Stimulated activated CD4-positive, alpha-beta T cell treated with anti-CD3 and anti-CD28 coated beads, TNF-alpha, amount 100 ng/mL, for 24 hours (primary cell): ENCODE measurements at places on chromosomes 5 and 9.

- DNase-seq, result no peak
These were observed 9.1 kb downstream of the PTGES2 start for GRCh38 chr9:128118472-128118857.

- no peak for DNase-seq
These were observed 45.6 kb downstream of the FOXI1 start for GRCh38 chr5:170151097-170151831.

GRCh38 chr5:61598126-61598525 is 266.1 kb downstream of the ZSWIM6 start:
- no peak for DNase-seq

DNA sequence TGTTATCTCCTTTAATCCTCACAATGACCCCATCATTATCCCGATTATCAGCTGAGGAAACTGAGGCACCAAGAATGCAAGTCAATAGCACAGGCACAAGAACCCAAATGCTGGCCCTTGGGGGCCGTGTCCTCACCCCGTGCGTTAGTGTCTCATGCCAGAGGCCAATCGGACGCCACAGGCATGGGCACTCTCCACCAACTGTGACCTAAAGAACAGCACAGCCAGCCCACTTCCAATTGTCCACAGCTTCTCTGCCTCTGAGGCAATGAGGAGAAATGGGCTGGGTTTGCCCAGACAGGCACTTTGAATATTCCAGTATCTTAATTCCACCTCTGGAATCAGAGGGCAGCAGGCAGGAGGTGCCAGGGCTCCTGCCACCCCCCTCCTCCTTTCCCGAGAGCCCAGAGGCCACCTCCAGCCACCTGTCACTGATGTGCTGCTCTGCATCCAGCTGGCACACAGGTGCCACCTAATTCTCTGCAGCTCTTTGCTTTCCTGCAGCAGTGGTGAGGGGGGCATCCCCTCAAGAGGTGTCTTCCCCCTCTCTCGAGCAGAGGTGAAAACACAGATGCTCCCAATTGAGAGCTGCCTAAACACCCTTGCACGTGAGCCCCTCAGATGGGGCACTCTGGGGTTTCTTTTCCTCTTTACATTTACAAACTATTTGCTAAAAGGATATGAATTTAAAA is 107.5 kb downstream of the ROR2 start:
- no peak for DNase-seq

GRCh38 chr5:130836729-130837649 is 328.1 kb downstream of the HINT1 start:
- no peak for DNase-seq
